Peyer's patch (tissue), 4 donors: ENCODE measurements at places on chromosomes 7 and 10. TPM values are rescaled to one million over a fixed set of nuclear protein-coding genes. Genes with fewer than 3 reads are reported as not detected.

The MMP21 gene
- total RNA-seq, result not detected

The MDFIC gene
- 4.3 TPM for total RNA-seq

The PAPOLB gene
- total RNA-seq, result not detected

The OR6V1 gene
- total RNA-seq, result not detected

The IL6 gene
- 0.94 TPM for total RNA-seq

The HEPACAM2 gene
- total RNA-seq, result 59.4 TPM

The EVX1 gene
- total RNA-seq, result not detected

The SMKR1 gene
- total RNA-seq, result not detected

The RUFY2 gene
- total RNA-seq, result 18.0 TPM

The CYP3A7 gene
- not detected for total RNA-seq

The SPDYE1 gene
- total RNA-seq, result not detected

The SEMA3A gene
- 12.4 TPM for total RNA-seq

The GPR15LG gene
- 23.1 TPM for total RNA-seq

The ACBD7 gene
- total RNA-seq, result 0.70 TPM

The PKD1L1 gene
- total RNA-seq, result 0.40 TPM

The ADCYAP1R1 gene
- total RNA-seq, result 1.4 TPM

The PLCE1 gene
- total RNA-seq, result 38.2 TPM

The STK31 gene
- 2.8 TPM for total RNA-seq

The METTL27 gene
- total RNA-seq, result 6.0 TPM

The MINDY4 gene
- total RNA-seq, result 9.1 TPM

The ENTPD1 gene
- total RNA-seq, result 16.6 TPM

The FAM25A gene
- total RNA-seq, result not detected

The UPK3B gene
- 1.4 TPM for total RNA-seq

The TLX1 gene
- 1.6 TPM for total RNA-seq

The CDC14C gene
- total RNA-seq, result not detected

The RNLS gene
- total RNA-seq, result 4.1 TPM

The LDB3 gene
- total RNA-seq, result 1.3 TPM

The ARHGAP19 gene
- total RNA-seq, result 8.4 TPM

The ACTR1A gene
- 79.7 TPM for total RNA-seq

The PTPRN2 gene
- 21.4 TPM for total RNA-seq

The MYO1G gene
- 2.7 TPM for total RNA-seq
